ENCODE measurements at places on chromosomes 6 and 20.

DNA sequence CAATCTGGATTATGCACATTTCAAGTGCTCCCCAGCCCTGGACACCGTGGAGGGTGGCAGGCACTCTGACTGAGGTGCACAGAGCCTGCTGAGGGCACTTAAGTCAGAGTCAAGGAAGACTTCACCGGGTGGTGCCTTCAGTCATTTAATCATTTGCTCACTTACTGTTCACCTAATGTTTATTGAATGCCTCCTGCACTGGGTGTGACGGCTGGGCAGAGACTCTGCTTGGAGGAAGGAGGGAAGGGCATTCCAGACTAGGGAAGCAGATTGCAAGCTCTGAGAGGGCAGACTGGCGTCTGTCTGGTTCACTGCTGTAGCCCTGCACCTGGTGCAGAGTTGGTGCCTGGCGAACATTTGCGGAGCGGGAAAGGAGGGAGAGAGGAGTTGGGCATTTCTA, 54.2 kb upstream of the FAM83D start:
- DNase-seq: no peak

DNA sequence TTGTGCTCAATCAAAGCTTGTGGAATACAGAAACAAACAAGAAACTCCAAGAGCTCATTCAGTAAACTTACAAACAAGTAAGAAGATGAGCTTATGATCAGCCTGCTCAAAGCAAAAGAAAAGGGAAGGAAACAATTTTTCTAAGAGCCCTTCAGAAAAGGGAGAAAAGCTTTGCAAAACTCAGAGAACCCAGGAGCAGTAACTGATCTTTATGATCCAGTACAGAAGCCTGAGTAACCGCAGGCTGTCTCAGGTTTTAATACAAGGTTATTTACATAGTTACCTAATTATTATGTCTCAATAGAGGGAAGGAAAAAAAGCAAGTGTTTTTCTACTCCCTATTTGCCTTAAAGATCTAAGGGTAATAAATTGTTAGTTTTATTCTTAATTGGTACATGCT, 226.5 kb downstream of the MAFB start:
- DNase-seq: no peak

DNA sequence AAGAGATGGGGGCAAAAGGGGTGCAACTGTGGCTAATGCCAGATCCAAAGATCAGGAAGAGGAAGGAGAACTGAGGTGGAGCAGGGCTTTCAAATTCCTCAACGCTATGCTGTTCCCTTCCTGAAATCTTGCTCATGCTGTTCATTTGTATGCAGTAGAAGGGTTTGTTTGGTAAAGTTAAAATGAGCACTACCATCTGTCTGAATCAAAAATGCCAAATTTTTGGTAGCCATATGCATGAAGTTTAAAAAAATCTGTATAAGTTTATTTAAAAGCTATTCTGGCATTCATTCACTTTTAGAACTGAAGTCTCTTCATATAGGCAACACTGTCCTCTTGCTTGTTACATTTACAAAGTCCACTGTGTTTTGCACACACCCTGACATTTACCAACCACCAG, 82.2 kb downstream of the FAM229B start:
- DNase-seq: no peak

- no peak for DNase-seq
These were observed 135.4 kb downstream of the REV3L start for GRCh38 chr6:111347589-111347988.

GRCh38 chr20:16661756-16662155, 68.1 kb upstream of the SNRPB2 start:
- DNase-seq: no peak

GRCh38 chr6:133895573-133896343, 6.8 kb downstream of the TCF21 start:
- no peak for DNase-seq

DNA sequence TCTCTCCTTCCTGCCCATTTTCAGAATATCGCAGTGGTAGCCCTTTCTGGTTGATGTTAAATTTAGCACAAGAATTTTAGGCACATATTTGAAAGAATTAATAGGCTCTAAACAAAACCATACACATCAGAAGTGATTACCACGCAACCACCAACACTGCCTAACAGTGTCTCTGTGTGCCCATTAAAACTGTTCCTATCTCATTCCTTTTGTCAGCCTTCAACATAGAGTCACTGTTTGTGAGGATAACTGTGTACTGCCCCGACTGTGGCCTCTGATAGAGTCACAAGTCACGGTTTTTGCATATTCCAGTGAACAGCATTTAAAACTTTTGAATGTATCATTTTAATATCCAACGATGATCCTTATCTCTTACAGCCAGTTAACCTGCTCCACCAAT, 116.8 kb upstream of the TNFAIP3 start:
- no peak for DNase-seq

DNA sequence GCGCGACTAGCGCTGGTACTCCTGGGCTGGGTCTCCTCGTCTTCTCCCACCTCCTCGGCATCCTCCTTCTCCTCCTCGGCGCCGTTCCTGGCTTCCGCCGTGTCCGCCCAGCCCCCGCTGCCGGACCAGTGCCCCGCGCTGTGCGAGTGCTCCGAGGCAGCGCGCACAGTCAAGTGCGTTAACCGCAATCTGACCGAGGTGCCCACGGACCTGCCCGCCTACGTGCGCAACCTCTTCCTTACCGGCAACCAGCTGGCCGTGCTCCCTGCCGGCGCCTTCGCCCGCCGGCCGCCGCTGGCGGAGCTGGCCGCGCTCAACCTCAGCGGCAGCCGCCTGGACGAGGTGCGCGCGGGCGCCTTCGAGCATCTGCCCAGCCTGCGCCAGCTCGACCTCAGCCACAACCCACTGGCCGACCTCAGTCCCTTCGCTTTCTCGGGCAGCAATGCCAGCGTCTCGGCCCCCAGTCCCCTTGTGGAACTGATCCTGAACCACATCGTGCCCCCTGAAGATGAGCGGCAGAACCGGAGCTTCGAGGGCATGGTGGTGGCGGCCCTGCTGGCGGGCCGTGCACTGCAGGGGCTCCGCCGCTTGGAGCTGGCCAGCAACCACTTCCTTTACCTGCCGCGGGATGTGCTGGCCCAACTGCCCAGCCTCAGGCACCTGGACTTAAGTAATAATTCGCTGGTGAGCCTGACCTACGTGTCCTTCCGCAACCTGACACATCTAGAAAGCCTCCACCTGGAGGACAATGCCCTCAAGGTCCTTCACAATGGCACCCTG, 1.6 kb downstream of the TPBG start:
- DNase-seq: no peak

Measured in T-helper 1 cell (primary cell).